Epithelial cell of esophagus (primary cell): ENCODE measurements at places on chromosomes 7 and 10.

- no peak for DNase-seq
These were observed 15.3 kb downstream of the HNRNPA2B1 start for GRCh38 chr7:26185131-26185843.

DNA sequence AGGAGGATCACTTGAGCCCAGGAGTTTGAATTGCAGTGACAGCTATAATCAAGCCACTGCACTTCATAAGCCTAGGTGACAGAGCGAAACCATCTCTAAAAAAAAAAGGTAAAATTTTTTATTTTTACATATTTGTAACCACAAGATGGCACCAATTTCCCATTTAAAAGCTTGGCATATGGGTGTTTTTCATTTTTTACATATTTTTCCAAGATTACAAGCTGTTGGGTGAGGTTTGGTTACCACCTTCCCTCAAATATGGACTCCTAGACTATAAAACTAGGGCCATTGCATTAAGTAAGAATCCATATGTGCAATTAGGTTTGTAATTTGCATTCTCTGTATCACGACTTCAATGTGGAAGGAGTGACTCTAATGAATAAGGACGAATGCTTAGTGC, 129.3 kb upstream of the ACBD5 start:
- DNase-seq, result peak; percentile 25

DNA sequence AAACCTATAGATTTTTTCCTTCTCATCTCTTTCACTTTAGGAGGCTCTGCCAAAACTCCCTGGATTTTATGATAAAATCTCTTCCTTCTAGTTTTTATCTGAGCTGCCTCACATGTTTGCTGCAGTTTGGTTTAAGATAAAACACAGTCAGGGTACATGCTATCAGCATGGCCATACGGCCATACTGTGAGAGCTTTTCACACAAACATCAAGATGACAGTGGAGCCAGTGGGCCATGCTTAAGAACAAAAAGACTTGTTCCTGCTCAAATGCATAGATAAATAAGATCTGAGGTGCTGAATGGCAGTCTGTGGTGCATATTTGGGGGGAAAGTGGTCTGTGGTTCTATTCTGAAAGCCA, 91.0 kb downstream of the ELMO1 start:
- no peak for DNase-seq

DNA sequence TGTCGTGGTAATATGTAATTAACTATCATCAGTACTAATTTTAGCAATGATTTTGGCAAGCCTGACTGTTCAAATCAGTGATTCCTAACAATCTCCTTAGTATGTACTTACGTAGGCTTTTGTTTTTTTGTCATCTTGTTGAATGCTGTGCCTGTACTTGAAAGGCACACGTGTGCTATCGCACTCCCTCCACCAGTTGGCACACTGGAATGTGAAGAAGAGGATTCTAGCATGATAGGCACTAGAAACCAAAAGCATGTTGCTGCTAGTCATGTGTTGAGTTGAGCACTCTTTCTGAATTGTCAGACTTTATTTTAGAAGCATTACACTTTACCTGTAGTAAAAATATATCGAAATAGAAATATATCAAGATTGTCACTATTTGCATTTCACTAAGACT, 59.1 kb downstream of the TASOR2 start:
- no peak for DNase-seq
